NB4 (cell line): ENCODE measurements at places on chromosomes 12 and 14.

- DNase-seq, result no peak
Measured at GRCh38 chr12:119491814-119492213, 101.8 kb upstream of the TMEM233 start.

DNA sequence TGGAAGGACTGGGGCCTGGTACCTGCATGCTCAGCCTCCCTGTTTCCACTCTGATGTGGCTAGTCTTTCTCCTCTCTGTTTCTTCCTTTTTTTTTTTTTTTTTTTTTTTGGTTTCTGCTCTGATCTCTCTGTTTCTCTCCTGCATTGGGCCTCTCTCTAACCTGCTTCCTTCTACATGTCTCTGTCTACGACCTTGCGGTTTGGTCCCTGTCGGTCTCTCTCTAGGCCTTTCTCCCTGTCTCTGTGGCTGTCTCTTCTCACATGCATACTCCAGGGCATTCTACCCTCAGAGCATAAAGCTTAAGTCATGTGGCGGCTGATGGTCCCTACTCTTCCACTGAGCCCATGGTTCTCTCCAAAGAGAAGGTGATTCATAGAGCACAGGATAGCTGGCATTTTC, 1096.6 kb downstream of the BCL11B start:
- no peak for DNase-seq

DNA sequence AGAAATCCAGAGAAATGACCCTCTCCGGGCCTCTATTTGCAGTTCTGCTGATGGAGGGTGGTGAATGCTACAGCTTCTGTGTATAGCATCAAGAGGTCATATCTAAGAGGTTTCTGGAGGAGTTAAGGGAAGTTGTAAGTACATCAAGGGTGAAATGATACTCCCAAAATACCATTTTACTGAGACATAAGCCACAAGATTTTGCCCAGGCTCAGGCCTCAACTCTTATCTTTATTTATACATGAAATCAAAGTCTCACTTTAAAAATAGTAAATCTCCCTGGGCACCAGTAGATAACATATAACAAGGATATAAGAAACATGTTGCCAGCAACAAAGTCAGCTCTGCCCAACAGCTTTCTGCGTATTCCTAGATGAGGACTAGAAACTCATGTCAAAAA, 40.4 kb downstream of the NIN start:
- DNase-seq, result no peak

DNA sequence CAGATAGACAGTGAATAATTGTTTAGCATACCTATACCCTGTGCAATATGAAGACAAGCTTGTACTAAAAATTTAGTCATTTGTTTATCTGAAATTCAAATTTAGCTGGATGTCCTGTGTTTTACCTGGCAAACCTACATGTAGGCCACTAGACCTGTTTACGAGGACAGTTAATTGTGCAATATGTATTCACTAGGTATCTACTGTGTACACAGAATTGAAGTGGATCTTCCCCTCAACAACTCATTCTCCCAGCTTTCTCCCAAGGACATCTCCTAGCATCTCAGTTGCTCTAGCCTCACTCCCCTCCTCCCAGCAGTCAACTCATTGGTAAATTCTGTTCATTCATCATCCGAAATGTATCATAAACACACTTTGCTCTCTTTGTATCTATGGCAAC, 25.3 kb downstream of the AK7 start:
- no peak for DNase-seq

DNA sequence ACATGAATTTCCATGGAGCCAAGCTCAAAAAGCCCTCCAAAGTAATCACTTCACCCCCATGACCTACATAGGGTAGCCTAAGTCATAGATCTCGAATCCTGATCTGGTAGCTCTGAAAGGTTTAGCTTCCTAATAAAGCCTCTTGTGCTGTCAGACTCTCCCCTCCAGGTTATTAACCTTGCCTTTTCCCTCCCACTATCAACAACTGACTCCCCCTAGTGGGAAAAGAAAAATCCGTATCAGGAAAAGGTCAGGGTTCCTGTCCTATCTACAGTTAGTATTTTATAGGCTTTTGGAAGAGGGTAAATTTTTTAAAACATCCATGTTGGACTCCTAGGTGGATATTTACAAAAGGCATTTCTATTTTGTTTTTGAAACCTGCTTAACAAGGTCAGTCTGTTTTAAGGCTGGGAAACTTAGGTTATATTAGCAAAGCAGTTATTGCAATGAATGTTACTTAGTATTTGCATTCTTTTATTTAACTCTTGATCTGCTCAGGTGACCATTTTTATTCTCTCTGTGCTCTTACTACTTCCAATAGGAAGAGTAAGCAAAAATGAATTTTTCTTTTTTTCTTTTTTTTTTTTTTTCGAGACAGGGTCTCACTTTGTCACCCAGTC, 8.0 kb downstream of the YY1 start:
- DNase-seq, result peak; percentile 70
